Stimulated activated CD8-positive, alpha-beta memory T cell treated with anti-CD3 and anti-CD28 coated beads, Interleukin-15, amount 100 ng/mL, for 24 hours (primary cell): ENCODE measurements at places on chromosomes 13 and 19.
A peak's percentile ranks its signal among the peaks of the same experiment; 100 is the strongest.

- no peak for DNase-seq
Observed at GRCh38 chr13:24166561-24166960, 6.0 kb downstream of the SPATA13 start.

GRCh38 chr13:112687836-112688559 lies 1.8 kb upstream of the ATP11A start:
- DNase-seq = no peak

DNA sequence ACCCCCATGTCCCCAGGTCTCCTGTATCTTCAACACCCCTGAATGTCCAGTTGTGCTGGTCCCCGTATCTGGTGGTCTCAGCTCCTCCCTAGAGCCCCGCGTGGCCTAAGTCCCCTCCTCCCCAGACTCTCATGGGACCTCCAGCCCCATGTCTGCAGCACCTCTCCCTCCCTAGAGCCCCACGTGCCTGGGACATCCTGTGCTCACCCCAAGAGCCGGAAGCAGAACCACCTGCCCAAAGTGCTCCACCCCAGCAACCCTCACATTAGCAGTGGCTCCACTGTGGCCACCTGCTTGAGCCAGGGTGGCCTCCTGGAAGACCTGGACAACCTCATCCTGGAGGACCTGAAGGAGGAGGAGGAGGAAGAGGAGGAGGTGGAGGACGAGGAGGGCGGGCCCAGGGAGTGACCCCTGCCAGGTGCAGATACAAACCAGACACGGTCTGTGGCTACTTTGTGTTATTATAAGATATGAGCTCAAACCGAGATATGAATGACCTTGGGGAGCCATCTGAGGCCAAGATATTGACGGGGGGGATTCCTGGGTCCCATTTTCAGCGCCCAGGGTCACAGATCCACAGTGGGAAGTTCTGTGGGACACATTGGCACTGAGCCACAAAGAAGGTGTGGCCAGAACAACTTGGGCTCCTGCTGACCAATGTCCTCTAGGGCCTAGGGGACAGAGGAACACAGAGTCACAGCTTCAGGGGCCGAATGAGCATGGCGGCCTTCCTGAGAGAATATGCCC lies 6.0 kb downstream of the SHFL start:
- no peak for DNase-seq

- DNase-seq = no peak
Observed at GRCh38 chr19:47582320-47582909, 9.5 kb upstream of the ZNF541 start.

GRCh38 chr13:41670873-41671443 lies 213.6 kb downstream of the RGCC start:
- DNase-seq = no peak

GRCh38 chr19:53158119-53158656 lies 665 bp downstream of the ZNF347 start:
- DNase-seq = no peak

- DNase-seq = no peak
Observed at GRCh38 chr13:24038405-24038804, 122.1 kb upstream of the SPATA13 start.

- DNase-seq = no peak
Observed at GRCh38 chr19:588741-589692, 664 bp upstream of the HCN2 start.

DNA sequence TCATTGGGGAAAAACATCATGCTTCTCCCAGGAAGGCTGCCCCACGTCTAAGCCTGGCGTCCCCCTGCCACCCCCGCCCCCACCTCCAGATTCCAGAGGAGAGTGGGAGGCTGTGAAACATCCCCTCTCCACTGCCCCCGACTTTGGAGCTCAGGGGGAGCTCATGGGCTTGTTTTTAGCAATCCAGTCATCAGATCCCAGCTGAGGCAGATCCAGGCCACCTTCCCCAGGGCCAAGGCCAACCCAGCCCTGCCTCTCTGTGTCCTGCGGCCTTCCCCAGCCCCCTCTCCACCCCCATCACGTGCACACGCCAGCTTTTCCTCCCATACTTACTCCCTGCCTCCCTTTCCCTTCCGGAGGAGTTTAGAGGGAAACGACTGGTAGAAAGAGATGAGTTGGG lies 38.8 kb downstream of the SHISA2 start:
- no peak for DNase-seq

DNA sequence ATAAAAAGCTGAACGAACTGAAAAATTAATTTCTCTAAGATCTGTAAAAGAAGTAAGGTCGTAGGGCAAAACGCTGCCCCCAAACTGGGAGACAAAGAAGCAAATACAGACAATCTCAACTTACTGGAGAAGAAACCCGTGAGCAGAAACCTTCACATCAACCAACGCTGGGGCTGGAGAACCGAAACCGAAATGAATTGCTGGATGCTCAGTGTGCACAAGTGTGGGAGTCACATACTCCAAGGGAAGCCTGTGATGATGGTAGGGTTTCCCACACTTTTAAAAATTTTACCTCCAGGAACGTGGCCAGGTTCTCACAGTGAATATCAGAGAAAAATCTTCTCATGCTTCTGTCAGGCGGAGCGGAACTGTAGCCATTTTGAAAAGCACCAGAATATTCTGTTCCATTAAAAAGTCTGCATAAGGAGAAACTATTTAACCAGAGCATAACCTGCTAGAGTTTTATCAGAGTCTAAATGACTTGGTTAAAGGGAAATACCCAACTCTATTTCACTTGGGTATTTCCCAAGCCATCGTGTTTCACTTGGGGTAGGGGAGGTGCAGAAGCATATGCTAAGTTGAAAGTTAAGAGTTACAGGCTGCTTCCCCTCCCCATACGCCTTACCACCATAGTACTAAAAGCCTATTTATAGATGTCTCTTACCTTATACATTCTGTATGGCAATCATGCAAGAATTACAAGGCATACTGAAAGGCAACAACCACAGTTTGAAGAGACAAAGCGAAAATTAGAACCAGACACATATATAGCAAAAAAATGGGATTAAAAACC lies 110.5 kb upstream of the SLITRK1 start:
- DNase-seq = no peak

DNA sequence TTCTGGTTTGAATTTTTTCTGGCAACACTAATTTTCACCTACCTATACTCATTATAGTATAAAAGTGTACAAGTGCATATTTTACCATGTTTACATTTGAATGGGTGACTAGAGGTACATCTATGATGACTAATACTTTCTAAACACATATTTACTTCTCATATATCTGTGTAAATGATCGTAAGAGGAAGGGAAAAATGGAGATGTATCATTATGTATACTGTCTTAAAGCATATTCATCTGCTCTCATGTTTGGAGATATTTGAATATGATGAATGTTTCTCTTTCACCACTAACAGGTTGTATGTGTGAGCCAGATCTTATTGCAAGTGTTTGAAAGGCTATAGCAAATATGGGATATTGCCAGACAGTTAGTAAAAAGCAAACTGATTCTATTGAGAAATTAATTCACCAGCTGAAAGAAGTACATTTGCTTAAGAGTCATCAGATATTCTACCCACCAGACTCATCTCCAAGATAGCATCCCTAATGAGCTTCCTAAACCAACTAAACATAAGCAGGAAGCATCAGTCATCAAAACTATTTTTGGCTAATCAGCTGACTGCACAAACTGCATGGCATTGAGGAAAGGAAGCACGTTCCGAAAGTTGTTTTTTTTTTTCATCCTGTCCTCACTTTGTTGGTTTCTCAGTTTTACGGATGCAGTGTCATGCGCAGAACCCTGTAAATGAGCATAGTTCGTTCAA lies 738.2 kb downstream of the GPC5 start:
- DNase-seq = no peak

DNA sequence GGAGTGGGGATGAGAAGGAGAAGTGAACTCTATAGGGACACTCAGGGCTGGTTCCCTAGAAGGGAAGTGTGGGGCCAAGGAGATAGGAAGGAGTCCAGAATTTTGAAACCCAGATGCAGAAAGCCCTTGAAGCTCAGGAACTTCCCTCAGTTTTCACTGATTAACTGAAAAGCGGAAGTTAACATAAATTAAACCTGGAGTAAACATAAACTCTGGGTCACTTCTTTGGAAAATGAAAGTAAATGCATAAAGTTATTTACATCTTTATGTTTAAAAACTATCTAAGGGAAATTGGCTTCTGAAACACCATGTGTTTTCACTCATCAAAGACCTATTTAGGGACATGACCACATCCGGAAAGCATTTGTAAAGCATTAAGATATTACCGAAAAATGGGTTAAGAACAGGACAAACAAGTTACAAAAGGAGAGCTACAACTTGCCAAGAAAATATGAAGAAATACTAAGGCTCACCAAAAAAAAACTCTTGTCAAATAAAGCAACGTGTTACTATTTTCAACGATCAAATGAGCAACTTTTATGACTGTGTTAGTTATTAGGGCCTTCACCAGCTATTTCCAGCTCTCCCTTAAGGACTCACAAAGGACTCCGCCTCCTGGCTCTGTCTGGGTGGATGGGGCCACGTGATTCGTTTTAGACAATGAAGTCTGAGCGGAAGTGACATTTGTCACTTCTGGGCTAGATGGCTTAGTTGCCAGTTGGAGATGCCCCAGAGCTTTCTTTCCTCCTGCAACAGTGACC lies 439.1 kb upstream of the ZNF507 start:
- no peak for DNase-seq

- DNase-seq = no peak
Observed at GRCh38 chr13:41426047-41426446, 31.3 kb upstream of the RGCC start.

- DNase-seq = no peak
Observed at GRCh38 chr13:39415008-39415802, 187.8 kb downstream of the LHFPL6 start.

DNA sequence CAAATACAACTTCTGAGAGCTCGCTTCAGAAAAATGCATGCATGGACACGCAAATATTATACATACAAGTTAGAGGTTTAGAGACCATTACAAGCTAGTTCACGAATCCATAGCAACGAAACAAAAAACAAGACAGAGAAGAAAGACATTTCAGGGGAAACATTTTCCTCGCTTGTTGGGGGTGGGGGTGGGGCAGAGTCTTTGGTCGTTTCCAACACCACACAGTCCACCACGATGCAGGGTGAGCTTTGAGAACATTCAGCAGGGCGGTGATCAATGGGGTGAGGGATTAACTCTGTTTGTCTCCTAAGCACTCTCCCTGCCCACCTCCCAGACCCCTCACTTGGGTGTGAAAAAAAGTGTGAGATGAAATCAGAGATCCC lies 651 bp downstream of the OXGR1 start:
- no peak for DNase-seq

DNA sequence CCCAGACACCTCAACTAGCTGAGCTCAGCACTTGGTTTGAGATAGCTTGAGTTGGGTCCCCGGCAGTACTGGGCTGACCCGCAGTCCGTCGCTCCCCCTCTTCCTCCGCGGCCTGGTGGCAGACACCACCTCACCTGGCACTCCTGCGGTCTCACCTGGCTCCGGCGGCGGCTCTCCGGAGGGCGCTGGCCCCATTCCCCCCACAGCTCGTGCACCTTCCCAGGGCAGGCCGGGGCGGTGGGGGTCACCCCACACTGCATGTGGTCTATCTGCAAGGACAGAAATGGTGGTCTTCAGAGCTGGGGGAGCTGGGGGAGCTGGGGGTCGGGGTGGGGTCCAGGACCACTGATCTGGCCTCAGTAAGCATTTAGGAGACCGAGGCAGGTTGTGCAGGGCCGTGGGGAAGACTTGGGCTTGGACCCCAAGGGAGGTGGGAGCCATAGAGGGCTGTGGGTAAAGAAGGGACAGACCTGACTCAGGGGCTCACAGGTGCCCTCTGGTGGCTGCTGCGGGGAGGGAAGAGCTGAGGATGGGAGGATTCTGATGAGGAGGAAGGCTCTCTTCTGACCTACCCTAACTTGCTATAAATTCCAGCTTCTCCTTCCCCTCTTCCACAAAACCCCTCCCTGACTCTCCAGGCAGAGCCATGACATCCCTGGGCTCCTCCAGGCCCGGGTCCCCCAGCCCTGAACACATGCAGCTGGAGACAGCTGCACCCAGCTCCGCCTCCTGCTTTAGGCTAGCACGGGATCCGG lies 6.7 kb upstream of the PLIN4 start:
- peak; percentile 40 for DNase-seq

DNA sequence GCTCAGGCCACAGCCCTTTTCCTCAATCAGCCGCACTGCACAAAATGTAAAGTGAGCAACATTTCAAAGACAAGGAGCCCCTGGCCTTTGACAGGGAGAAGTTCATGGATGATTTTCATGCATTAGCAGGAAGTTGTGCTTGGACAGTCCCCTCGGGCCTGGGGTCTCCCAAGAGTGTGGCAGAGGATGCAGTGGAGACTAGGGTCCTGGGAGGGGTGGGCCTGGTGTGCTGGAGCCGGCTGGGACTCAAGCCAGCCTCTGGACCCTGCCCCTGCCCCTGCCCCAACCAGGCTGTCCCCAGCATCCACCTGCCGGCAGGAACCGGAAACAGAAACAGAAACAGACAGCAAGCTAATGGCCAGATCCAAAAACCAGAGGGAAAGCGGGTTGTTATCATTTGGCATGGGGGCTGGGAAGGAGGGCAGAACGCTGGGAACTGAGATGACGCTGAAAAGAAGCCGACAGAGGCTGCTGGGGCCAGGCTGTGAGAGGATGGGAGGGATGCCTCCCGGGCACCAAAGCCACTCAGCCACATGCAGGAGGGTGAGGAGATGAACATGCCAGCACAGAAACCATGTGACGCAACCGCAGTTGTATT lies 2.3 kb downstream of the GAS6 start:
- no peak for DNase-seq

DNA sequence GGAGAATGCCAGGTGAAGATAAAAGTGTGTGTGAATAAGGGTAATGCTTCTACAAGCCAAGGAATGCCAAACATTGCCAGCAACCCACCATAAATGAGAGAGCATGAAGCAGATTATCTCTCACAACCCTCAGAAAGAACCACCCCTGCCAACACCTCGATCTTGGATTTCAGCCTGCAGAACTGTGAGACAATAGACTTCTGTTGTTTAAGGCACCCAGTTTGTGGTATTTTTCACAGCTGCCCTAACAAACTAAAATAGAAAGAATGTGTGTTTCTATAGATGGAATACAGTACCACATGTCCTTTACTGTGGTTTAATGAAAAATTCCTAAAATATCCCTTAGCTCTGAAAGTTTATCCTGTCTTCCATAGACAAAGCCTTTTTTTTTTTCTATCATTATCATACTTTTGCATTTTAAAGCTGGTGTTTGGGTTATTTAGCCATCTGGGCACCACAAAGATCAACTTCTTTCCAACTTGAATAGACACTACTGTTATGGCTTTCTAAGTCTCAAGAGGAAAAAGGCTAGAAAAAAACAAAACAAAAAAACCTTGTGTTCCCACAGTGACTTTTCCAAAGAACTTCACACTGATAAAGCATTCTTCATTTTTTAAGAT lies 505.6 kb downstream of the KCTD12 start:
- no peak for DNase-seq
